Endothelial cell of coronary artery (primary cell): ENCODE measurements at places on chromosomes 5 and 9. TPM values are rescaled to one million over a fixed set of nuclear protein-coding genes. Genes with fewer than 3 reads are reported as not detected.

Gene CCIN
- 1.9 and 4.4 TPM in 2 replicates for total RNA-seq

Gene SPATA31E1
- total RNA-seq, result not detected in 2 replicates

Gene PARP8
- total RNA-seq, result 0.27 and 1.0 TPM in 2 replicates

Gene RARS1
- total RNA-seq, result 141 and 156 TPM in 2 replicates

Gene SLC22A5
- total RNA-seq, result 1.7 and 3.9 TPM in 2 replicates

Gene SPINK4
- not detected in 2 replicates for total RNA-seq

Gene MSX2
- 0.09 and 0.28 TPM in 2 replicates for total RNA-seq

Gene C5orf58
- not detected in 2 replicates for total RNA-seq

Gene ECM2
- 0.18 and 0.38 TPM in 2 replicates for total RNA-seq

Gene GABRA6
- not detected in 2 replicates for total RNA-seq

Gene FAM170A
- not detected in 2 replicates for total RNA-seq

Gene JAKMIP2
- 0.09 TPM in 1 of 2 replicates, not detected in the other for total RNA-seq

Gene KCNMB1
- 0.54 and 0.66 TPM in 2 replicates for total RNA-seq

Gene CLK4
- total RNA-seq, result 20.0 and 38.3 TPM in 2 replicates
